ENCODE measurements at places on chromosomes 7 and 10.

DNA sequence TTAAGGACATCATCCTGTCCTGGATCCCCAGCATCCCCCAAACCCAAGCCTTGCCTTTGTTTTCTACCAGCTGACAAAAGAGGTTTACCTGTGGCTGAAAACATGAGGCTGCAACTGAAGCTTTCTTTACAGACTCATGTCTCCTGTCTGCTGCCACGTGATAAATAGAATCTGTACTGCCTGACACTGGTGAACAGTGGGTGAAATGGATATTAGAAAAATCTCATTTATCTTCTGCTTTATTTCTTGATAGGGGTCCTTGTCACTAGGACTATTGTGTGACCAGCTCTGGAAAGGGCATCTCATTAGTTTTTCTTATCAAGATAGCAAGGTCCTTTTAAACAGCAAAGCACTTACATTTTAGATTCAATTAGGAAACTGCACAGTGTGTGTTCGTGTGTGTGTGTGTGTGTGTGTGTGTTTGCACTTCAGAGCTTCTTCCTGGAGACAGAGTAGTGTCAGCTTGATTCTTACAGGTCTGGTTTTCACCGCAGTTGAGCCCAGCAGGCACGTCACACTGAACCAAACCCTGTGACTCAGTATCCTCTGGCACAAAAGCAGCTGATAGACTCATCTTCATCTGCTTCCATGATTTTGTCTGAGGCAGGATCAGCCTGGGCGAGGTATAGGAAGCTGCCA, 373.5 kb upstream of the CELF2 start:
- no peak for DNase-seq

DNA sequence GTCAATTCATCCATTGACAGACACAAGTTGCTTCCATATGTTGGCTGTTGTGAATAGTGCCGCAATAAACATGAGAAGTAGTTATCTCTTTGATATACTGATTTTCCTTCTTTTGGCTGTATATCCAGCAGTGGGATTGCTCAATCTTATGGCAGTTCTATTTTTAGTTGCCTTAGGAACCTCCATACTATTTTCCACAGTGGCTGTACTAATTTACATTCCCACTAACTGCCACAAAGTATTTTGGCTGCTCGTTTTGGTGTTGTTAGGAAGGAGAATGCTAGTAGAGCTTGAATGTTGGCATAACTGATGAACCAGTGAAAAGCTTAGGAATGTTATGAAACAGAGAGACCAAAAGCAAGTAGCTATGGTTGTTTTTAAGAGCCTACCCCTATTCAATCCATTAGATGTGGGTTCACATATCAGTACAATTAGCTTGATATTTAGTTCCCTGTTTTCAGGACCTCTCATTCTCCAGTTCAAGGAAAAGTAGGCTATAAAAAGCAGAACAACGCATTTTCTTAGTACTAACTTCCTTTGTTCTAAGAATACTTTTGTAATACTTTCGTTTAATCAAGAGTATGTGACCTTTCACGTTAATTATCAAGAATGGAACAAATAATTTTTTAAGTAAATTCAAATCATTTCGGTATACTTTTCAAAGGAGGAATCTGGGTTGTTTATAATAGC, 100.3 kb downstream of the FAS start:
- no peak for DNase-seq

DNA sequence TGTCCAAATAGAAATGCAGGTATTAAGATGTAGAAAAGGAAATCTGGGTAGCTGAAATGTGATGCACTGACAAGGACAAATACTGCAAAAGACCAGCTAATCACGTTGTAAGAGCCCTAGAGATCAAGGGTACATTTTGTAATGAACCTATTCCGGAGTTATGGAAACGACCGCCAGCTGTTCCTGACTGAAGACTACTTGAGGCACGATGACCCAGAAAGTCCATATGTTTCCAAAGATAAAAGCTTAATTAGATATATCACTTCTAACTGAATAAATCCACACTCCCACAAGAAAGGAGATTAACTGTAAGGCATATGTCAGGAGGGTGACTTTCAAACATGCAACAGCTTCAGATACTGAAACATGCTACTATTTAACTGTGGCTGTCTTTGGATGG, 253.5 kb downstream of the NSUN6 start:
- no peak for DNase-seq

- DNase-seq = no peak
Observed at GRCh38 chr10:89888321-89889070, 187.1 kb downstream of the KIF20B start.

DNA sequence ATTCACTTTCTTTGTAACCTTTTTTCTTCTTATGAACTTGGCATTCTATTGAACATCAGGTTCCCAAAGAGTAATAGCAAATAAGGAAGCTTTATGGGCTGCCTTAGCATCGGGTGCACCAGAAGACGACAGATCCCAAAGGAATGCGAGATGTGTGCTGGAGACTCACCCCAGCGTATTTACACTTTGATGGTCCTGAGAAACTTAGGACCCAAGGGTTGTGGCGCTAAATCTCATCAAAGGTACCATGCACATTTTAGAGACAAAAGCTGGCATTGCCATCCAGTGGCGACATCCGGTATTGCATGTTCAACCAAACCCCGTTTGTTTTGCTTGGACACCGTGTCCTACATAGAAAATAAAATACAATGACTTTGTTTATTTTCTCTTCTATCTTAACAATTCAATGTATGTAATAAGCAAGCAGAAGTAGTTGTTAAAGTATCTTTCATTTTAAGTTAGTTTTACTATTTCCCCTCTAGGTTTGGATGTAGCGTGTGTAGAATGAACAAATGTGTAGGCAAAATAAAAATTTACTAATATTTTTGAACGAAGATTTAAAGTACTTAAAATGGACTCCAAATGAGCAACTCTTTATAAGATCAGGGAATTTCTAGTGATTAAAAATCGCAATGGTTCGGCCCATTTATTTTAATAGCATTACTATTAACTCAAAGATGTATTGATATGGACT, 1154.8 kb downstream of the GATA3 start:
- peak; percentile 79 for DNase-seq

DNA sequence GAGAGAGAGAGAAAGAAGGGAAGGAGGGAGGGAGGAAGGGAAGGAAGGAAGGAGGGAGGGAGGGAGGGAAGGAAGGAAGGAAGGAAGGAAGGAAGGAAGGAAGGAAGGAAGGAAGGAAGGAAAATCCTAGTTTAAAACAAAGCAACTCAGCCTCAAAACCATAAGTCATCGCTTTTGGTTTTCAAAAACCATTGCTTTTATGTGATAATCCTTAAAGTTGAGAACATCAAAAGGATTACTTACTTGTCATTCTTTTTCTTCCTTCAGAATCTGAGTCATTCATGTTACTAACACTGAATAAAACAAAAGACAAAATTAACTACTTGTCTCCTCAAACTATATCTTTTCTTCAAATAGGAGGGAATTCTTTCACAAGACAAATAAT, 21.6 kb upstream of the PDSS1 start:
- no peak for DNase-seq

GRCh38 chr7:133203490-133203889, 49.4 kb upstream of the EXOC4 start:
- DNase-seq = no peak

- DNase-seq = no peak
Observed at GRCh38 chr7:35727571-35727970, 32.6 kb upstream of the HERPUD2 start.

DNA sequence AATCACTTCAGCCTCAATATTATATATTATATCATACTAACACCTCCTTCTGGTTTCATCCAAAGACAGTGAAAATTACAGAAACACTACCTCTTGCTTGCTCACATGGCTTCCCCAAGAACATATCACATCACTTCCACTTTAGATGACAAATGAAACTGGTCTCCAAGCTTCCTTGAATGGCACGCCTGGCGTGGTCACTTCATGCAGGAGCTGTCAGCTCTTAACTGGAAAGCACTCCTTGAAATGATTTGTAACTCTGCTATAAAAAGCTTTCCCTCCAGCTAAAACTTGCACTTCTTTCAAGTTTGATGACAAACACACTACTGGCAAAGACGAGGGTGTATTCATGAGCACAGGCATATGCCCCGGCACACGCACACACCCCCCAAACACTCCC, 84.1 kb upstream of the INHBA start:
- DNase-seq = no peak

- DNase-seq = no peak
Observed at GRCh38 chr10:75736151-75736640, 304.8 kb downstream of the LRMDA start.

DNA sequence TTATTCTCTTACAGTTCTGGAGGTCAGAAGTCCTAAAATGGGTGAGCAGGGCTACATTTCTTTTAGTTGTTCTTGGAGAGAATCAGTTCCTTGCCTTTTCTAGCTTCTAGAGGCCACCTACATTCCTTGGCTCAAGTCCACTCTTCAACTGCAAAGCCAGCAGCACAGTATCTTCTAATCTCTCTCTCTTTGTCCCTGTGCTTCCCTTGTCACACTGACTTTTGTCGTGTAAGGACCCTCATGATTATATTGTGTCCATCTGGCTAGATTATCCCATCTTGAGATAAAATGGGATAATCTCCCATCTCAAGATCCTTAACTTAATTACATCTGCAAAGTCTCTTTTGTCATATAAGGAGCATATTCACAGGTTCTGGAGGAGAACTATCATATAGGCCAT, 359.0 kb downstream of the ADRA2A start:
- no peak for DNase-seq

GRCh38 chr10:51910189-51910588, 210.8 kb upstream of the CSTF2T start:
- DNase-seq = no peak

GRCh38 chr7:132319481-132319880, 256.8 kb downstream of the PLXNA4 start:
- no peak for DNase-seq

DNA sequence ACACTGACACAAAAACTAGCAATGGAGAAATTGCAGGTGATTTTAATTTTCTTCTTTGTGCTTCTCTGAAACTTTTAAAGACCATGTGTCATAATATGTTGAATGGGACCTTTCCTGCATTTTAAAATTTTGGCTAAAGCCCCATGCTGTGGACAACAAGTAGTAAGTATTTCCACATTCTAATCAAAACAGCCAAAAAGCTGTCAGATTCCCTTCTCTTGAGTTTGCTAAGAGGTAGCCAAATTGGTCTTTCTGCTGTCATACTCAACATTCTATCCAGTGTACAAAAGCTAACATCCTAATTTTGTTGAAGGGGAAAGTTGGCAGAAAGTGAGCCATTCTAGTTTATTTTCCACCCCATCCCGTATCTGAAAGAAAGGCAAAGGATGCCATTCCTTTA, 447.6 kb downstream of the TFEC start:
- no peak for DNase-seq

DNA sequence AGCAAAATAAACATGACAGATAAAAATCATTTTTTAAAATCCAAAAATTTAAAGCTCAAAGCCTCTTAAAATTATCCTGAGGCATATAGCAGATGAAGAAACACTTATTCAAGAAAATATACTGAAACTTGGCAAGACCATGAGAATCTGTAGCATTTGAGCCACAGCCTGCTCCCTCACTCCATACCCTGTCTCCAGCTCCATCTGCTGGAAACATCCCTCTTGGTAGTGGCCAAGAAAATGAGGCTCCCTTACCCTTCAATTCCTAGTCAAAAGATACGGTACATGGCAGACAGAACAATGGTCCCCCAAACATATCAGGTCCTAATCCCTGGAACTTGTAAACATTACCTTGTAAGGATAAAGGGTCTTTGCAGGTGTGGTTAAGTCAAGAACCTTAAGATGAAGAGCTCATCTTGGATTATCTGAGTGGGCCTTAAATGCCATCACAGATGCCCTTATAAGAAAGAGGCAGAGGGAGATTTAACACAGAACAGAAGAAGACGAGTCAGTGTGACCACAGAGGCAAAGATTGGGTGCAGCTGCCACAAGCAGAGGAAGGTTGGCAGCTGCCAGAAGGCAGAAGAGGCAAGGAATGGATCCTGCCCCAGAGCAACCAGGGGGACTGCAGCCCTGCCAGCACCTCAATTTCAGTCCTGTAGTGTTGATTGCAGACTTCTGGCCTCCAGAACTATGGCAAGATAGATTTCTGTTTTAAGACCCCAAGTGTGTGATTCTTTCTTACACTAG, 149.4 kb downstream of the ZNF248 start:
- DNase-seq = no peak

GRCh38 chr7:24337180-24337579, 53.2 kb downstream of the NPY start:
- DNase-seq = no peak

All from CD4-positive, alpha-beta T cell (primary cell).